Effector CD8-positive, alpha-beta T cell (primary cell): ENCODE measurements at places on chromosomes 13 and 19.
A peak's percentile ranks its signal among the peaks of the same experiment; 100 is the strongest.

GRCh38 chr19:46696052-46696451 lies 20.9 kb downstream of the PRKD2 start:
- DNase-seq: no peak

GRCh38 chr13:100660761-100661160 lies 13.8 kb downstream of the TMTC4 start:
- no peak for DNase-seq

DNA sequence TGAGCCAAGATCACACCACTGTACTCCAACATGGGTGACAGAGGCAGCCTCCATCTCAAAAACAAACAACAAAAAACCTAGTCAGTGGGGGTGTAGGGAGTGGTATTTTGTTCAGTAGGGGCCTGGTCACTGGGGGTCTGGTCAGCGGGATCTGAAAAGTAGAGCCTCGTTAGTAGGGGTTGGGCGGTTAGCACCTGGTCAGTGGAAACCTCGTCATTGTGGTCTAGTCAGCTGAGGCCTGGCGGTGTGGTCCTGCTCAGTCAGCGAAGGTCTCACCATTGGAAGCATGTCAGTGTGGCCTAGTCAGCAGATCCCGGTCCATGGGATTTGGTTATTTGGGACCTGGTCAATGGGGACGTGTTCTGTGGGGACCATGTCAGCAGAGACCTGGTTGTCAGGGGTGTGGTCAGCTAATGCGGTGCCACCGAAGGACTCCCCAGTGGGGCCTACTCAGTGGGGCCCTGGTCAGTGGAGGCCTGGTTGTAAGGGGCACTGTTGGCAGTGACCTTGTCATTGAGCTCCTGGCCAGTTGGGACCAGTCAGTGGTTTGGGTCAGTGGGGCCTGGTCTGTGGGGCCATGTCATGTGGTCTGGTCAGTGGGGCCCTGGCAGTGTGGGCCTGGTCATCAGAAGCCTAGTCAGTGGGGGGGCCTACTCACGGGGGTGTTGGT lies 63.0 kb upstream of the TPM4 start:
- no peak for DNase-seq

- no peak for DNase-seq
These were observed 441.1 kb upstream of the HTR2A start for GRCh38 chr13:47337781-47338507.

DNA sequence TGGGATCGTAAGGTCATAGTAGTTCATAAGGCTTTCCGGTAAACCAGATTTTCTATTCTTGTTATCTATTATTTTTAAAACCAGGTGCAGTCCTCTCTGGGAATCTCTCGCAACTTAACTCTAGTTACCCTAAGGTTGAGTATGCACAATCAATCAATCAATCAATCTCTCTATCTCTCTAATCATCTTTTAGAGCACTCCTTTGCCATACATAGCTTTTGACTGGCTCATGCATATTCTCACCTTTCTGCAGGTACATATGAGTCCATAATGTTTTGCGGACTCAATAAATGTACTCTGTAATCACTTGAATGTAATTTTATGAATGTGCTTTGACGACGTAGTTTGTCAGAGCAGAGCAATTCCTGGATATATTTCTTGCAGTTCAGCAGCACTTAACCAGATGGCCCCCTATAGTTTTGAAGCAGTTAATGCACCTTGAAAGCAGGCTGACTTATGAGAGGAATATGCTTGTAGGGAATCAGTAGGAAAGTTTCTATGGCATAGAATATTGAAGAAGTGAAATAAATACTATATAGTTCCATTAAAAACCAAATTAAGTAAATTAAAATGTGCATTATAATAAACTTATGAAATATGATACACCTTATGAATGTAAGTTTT lies 524.7 kb downstream of the GPC5 start:
- no peak for DNase-seq

- no peak for DNase-seq
These were observed 4.9 kb downstream of the LGALS16 start for GRCh38 chr19:39660661-39661060.

GRCh38 chr13:40911341-40911740 lies 107.8 kb downstream of the ELF1 start:
- no peak for DNase-seq

- DNase-seq: no peak
These were observed 183.3 kb downstream of the HS6ST3 start for GRCh38 chr13:96273196-96273595.

DNA sequence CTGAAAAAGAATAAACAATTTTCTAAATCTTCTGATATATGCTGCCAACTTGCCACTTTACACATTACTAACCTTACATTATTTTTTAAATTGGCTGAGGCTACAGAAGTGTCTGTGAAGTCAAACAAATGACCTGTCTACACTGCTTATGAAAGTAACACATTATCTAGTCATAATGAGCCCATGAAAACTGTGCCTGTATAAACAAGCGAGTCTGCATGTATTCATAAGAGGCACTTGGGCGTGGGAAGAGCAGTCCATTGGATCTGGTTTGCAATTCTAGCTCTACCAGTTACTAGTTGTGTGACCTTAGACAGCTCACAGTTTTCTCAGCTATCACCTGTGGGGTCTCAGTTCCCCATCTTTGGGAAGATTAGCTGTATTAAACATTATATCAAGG lies 3.1 kb downstream of the VPS36 start:
- no peak for DNase-seq

DNA sequence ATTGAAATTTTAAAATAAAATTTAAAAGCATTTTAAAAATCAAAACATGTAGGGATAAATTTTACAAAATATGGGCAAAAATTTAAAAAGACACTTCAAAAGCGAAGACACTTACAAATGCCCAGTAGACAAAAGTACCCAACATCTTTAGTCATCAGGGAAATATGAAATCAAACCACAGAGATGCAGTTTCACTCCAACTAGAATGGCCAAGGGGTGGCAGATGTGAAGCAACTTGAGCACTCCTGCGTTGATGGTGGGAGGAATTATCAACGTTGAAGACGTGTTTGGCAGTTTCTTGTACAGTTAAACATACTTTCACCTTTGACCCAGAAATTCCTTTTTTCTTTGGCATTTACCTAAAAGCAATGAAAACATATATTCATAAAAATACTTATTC lies 518.0 kb upstream of the SGCG start:
- DNase-seq: no peak

DNA sequence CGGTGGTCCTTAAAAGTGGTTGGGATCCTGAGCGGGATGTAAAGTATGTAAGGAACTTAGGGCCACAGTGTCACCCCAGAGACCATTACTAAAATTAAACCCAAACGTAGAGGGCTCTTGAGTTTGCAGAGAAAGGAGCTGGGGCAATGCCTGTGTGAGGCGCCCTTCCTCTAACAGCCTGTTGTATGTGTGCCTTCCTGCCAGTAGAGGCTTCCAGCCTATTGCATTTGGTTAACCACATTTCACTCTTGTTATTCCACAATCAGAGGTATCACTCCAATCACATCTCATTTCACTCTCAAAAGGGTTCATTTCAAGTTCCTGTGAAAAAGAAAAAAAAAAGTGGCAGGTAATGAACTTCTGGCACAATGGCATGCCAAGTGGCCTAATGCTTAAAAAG lies 29.4 kb downstream of the DIAPH3 start:
- no peak for DNase-seq

DNA sequence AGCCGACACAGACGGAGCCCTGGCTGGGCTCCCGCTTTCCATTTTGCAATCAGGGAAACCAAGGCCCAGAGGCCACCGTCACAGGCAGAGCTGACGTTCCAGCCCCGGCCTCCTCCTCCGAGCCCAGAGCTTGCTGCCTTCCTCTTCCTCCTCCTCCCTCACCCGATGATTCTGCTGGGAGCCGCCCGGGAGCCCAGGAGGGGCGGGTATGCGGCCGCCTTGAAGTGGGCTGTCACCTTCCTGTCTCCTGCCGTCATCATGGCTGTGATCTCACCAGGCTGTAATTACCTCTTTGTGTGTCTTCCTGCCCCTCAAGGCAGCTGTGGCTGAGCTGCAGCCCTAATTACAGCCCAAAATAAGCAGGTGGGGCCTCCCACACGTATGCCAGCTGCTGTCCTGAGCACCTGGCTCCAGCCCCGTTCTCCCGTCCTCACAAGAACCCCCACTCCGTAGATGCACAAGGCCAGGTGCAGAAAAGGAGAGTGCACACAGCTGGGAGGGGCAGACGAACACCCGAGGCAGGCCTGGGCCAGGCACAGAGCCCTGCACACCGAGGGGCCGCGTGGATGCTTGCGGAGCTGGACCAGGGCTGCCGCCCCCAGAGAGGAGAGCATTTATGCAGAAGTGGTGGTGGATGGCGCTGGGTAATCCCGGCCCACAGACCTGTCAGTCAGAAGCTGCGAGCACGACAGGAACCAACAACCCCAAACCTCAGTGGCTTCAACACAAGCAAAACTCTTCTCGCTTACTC lies 4.0 kb downstream of the TPGS1 start:
- DNase-seq: peak; percentile 83

DNA sequence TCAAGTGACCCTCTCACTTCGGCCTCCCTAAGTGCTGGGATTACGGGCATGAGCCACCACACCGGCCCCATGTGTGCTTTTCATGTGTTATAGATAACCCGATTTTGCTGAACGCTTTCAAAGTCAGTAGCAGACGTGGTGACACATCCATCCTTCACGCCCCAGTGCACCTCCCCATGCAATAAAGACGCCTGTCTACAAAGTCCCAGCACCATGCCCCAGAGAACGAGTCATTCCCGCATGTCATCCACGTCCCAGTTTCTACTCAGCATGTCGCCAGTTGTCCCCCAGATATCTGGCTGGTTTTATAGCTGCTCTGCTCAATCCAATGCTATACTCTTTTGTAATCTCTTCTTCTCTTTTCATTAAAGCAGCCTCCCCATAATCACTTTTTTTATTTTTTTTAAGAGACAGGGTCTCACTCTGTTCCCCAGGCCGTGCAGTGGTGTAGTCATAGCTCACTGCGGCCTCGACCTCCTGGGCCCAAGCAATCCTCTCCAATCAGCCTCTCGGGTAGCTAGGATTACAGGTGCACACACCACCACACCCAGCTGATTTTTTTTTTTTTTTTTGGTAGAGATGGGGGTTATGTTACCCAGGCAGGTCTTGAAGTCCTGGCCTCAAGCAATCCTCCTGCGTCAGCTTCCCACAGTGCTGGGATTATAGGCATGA lies 42.5 kb downstream of the DNM2 start:
- no peak for DNase-seq

- DNase-seq: peak; percentile 20
These were observed 4.2 kb downstream of the MED16 start for GRCh38 chr19:888581-889385.

- DNase-seq: peak; percentile 31
These were observed at the start of gene PKN1 for GRCh38 chr19:14432791-14433553. PKN1 (plus strand) TSS chr19:14433306; CDS start chr19:14433522, 216 bp downstream.

- DNase-seq: no peak
These were observed 5.8 kb downstream of the PARP4 start for GRCh38 chr13:24506698-24507335.

DNA sequence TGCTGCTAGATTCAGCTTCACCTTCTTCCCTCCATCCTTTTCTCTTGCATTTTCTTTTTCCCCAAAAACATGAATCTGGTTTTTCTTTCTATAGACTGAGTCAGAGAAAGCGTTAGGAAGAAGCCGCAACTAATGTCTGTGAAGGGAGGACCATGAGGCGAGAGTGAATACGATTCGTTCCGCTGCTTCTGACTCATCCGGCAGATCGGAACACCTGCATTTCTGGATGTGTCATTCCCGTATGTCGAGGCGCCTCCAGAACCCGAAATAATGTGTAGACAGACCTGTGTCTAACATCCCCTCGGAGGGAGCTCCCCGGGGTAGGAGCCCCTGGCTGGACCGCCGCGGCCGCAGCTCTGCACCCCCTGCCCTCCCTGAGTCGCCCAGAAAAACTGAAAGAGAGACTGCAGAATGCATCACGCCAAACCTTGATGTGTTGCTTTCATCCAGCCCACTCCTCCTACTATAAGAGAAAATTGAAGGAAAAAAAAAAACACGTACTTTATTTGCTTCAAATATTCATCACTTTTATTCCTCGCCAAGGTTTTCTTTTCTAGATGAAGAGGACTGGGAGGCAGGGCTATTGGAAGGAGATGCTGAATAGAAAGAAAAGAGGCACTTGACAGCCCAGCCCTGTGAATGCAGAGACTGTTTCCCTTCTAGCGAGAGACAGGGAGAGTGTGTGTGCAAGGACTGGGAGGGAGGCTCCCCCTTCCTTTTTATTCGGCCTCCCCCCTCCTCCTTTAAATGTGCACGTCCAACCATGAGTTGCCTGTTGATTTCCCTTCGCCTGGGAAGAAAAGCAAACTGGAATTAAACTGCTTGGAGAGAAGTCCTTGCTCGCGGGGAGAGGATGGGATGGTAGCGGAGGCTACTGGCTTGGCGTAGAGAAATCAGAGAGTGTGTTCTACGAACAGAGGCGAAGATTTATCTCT lies 616 bp upstream of the PCDH17 start:
- no peak for DNase-seq

DNA sequence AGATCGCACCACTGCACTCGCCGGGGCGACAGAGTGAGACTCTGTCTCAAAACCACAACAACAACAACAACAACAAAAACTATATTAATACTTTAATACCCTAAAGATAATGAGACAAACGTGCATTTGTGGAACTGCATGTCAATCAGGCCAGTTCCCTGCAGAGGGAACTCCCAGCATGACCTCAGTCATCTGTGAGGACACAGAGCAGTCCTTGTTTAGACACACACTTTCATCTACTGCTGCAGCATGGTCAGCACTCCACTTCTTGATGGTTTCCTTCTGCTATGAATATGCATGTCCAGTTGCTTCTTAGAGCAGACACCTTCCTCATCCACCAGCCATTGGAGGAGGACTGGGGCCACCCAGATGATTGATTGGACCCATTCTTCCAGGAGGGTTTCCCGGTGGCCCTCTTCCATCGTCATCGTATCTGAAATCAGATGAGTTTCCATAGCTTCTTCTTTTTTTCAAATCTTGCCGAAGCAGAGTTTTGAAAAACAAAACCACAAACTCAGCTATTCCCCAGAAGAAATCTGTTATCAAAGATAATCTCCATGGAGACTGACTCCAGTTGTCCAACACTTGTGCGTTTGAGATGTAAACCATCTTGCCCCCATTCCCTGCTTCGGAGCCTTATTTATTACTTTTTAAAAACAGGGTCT lies 26.5 kb downstream of the ZNF607 start:
- DNase-seq: no peak

DNA sequence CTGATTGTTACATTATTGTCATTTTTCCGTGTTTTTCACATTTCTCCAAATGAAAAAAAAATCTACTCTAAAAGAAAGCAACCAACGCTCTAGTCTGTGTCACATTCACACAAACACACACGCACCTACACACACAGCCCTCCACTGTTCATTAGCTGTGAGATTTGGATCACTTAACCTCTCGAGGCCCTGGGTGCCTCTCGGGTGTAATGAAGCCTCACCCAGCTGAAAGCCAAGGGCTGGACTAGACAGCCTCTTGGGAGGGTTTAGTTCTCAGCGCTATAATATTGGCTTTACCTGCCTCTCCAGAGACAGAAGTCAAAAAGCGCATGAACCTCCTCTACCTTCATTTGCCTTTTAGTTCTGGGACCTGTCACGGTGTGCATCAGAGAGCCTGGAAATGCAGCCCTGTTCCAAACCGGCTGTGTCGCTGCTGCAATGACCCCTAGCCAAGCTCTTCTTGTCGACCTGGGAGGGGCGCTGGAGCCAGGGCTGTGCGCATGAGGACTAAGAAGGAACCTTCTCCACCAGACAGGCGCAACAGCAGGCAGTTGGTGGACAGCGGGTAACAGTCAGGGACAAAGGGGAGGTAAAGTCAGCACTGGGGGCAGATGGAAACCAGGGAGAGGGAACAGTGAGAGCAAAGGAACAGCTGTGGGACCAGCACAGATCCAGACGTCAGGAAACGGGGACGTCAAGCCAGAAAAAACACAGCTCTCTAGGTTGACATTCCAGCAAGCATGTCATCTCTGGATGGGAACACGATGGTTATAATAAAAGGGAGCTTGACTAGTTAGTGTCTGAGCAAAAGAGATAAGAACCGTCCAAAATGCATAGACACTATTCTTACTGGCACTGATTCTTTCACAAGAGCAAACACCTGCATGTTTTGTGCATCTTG lies 375.9 kb downstream of the EFNB2 start:
- no peak for DNase-seq
